Activated CD4-positive, alpha-beta T cell treated with anti-CD3 and anti-CD28 coated beads, Interleukin-2, amount 50 U/mL, for 1 hour (primary cell): ENCODE measurements at places on chromosomes 2 and 18.

DNA sequence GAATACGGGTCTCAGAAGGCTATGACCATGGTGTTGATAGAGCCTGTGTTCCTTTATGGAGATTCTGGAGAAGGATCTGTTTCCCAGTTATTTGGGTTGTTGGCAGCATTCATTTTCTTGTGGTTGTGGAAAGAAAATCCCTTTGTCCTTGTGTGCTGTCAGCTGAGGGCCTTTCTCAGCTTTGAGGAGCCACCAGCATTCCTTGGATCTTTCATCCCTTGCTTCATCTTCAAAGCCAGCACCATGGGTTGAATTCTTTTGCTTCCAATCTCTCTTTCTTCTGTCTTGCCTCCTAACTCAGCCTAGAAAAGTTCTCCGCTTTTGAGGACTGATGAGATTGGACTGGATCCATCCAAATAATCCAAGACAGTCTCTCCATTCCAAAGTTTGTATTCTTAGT, 103.2 kb upstream of the MMADHC start:
- DNase-seq: no peak

DNA sequence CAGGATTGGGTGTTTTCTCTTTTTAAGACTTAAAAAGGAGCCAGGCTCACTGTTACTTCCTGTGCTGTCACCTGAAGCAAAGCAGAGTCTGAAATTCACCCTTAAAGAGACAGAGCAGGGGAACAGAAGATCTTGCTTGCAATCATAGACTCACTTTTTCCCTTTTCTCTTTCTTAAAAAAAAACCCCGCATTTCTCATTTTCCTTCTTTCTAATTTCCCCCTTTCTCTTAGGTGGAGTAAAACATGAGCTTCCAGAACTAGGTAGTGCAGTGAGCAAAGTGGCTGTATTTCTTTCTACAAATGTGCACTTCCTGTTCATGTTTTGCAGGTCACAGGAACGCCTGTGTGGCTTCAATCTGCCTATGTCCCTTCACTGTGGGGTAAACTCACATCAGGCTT, 381.2 kb downstream of the LPIN1 start:
- DNase-seq: no peak

- no peak for DNase-seq
Measured at GRCh38 chr2:117801826-117802225, 12.7 kb upstream of the DDX18 start.

GRCh38 chr2:231795525-231796327, 9.5 kb downstream of the COPS7B start:
- no peak for DNase-seq

DNA sequence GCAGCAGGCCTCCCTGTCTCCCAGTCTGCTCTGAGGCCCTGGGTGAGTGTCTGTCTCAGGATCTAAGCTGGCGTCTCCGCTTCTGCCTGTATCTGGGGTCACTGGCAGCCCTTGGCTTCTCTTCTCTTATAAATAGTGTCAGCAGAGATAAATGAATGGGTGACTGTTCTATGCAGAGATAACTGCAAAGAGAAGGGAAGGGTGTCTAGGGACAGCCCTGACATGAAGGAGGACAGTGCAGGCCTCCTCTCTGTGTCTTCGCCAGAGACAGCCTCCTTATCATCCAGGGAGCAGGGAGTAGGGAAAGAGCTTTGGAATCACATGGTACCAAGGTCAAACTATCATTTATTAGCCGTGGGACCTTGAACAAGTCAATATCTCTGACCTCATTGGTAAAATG, 28.3 kb upstream of the GMPPA start:
- DNase-seq: no peak
